GM12892 (cell line): ENCODE measurements at places on chromosomes 7 and 10.

DNA sequence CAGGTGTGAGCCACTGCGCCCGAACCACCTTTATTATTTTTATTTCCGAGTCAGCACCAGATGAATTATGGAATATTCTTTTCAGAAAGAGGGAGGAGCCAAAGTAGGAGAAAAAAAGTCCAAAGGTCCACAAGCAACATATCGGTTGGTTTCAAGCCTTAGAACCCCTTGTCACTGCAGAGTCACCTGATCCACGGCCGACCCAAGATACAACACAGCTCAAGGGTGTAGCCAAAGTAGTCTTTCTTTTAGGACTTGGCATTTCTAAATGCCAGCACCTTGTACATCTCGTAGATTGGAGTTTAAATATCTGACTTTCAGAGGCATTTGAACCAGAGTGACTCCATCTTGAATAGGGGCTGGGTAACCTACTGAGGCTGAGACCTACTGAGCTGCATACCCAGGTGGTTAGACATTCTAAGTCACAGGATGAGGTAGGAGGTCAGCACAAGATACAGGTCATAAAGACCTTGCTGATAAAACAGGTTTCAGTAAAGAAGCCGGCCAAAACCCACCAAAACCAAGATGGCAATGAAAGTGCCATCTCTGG lies 113.9 kb upstream of the ANLN start:
- no peak for DNase-seq

DNA sequence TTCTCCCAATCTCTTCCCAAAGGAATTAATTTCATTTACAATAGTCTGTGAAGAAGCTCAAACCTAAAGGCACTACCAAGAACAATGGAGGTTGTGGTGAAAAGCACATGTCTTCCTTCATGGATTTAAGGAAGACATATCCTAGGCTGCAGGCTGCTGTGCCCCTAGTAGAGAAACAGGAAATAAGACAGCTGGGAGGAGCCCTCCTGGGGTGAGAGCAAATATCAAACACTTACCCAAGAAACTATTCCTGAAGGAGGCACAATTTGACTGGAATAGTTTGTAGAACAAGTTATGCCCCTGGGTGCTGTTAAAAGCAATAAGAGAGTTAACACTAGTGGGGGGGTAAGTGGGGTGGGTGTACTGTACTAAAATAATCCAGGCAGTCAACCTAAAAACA lies 30.1 kb downstream of the PDZD8 start:
- no peak for DNase-seq

GRCh38 chr7:156069891-156070290 lies 257.6 kb upstream of the SHH start:
- no peak for DNase-seq

DNA sequence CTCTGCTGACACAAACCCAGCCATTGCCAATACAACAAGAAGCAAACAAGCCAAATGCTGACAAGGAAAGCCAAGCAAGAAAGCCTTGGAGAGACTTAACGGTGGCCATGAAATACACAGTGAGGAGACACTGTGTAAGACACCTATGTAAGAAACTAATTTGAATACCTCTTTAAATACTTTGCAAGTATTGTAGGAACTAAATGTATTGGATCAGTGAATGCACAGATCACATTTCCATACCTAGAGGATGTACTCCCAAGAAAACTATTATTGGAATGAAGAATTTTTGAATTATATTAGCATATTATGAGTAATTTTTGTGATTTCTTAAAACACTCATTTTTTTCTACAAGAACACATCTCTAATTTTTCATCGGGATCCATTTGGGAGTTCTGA lies 34.0 kb downstream of the ETV1 start:
- no peak for DNase-seq

DNA sequence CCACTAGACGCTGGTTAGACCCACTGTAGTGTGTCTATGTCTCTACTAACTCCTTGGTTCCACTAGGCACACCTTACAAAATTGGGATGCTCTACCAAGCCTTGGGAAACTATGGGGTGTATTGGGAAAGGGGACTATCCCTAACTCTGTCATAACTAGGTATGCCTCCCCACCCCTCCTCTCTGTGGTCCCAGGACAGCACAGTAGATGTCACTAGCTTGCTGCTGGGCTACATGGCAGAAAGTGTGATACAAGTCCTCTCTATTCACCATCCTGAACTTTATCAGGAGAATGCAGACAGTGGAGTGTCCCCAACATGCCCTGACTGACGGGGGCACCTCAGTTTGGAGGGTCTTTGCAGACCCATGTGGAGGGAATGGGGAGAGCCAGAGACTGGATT lies 30.3 kb upstream of the TMEM273 start:
- DNase-seq: no peak

- DNase-seq: no peak
Observed at GRCh38 chr7:35331730-35332678, 78.1 kb upstream of the TBX20 start.
